Fibroblast of skin of left quadriceps (primary cell): ENCODE measurements at places on chromosomes 2 and 18.

GRCh38 chr2:154697418-154698252 is 860 bp upstream of the KCNJ3 start:
- DNase-seq = no peak

- DNase-seq = peak; percentile 34
Measured at GRCh38 chr2:80073134-80073561, 231.4 kb downstream of the LRRTM1 start.

- DNase-seq = no peak
Measured at GRCh38 chr2:12712881-12713280, 3.9 kb upstream of the TRIB2 start.

DNA sequence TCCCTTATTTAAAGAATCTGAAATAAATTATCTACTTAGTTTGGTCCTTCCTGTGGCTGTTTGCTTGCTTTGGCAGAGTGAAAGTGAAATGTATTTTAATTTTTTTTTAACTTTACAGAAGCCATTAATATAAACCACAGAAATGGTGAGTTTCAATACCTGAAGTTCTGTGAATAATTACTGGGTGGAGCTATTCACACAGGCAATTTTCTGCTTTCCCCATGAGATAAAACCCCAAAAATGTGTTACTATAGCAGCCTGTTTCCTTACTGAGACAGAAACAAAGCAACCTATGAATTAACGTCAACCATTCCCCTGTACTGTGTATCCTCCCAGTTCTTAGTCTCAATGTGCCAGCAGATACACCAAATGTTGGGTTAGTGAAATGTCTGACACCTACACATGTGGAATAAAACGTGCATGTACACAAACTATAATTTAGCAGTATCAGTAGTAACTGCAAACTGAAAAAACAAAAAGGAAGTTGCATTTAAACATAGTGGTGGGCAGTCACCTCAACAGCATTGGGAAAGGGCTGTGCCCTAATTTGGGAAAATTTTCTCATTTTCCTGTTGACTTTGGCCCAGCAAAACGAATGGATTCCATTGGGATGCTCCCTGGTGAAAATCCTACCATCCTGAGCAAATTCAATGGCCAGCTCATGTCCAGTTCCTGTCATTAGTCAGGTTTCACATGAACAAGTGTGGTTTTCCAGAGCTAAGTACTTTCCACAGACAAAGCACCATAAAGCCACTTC is 73.1 kb upstream of the RMDN2 start:
- DNase-seq = no peak

- DNase-seq = no peak
Measured at GRCh38 chr2:168903888-168904287, 2.8 kb downstream of the G6PC2 start.

- DNase-seq = no peak
Measured at GRCh38 chr2:56348392-56349210, 164.8 kb downstream of the CCDC85A start.

GRCh38 chr2:161077367-161078210 is 82.6 kb upstream of the TANK start:
- no peak for DNase-seq

GRCh38 chr2:24342110-24342910 is 18.0 kb downstream of the ITSN2 start:
- no peak for DNase-seq

DNA sequence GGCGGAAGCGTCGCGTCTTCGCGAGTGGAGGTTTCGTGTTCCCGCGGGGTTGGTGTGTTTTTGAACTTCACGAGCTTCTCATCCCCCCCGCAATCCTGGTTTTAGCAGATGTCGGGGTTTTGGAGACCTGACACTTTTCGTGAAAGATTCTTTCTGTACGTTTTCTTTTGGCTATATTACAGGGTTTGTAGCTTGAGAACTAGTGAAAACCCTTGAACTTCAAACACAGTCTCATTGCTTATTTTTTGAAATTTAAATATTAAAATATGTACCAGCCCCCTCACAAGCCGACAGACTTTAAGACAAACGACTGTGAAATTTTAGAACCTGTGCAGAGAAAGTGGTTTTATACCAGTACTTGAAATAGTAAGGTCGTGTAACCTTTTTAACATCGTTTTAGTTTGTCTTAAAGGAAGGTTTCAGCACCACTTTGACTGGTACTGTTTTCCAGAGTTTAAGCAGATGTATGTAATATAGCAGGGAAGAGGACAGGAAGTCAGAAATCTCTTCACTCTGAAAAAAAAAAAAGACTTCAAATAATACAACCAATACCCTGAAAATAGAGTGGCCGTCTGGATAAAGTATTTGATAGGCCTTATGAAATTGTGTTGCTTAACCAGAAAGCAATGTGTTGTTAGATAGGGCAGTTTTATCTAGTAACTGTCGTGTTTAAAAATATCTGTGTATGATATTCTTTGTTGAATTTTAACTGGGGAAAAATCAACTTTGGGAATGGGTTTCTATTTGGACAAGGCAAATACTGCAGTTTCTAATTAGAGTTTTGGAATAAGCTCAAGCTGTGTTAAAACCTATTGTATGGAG is 1.4 kb downstream of the SPATS2L start:
- DNase-seq = peak; percentile 40

- no peak for DNase-seq
Measured at GRCh38 chr18:13235421-13235831, 16.9 kb downstream of the LDLRAD4 start.

- DNase-seq = no peak
Measured at GRCh38 chr18:67074309-67074708, 442.2 kb downstream of the DSEL start.

DNA sequence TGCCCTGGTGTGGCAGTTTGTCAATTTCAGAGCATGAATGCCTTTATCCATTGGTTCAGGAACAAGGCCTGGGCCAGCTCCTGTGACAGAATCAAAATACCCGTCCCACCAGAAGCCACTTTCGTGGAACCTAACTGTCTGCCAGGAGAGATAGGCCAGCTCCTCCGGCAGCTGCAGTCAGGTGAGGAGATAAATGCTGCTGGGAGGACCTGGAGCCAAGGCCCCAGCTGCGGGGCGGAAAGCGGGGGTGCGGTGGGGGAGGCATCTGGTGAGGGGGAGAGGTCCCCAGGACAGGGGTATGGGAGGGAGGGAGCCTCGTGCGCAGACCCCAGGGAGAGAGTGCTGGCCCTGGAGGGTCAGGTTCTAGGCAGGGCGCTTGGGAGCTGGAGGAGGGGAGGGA is 4.4 kb upstream of the ASB1 start:
- no peak for DNase-seq

- no peak for DNase-seq
Measured at GRCh38 chr2:29014811-29015421, 33.8 kb downstream of the TOGARAM2 start.

GRCh38 chr2:138102664-138103063 is 138.4 kb downstream of the HNMT start:
- no peak for DNase-seq

- DNase-seq = no peak
Measured at GRCh38 chr2:183579686-183580085, 455.4 kb downstream of the NUP35 start.

- no peak for DNase-seq
Measured at GRCh38 chr18:58183226-58183625, 139.2 kb downstream of the NEDD4L start.

GRCh38 chr18:64474255-64474654 is 325.4 kb upstream of the LINC00305 start:
- DNase-seq = no peak

- no peak for DNase-seq
Measured at GRCh38 chr2:97355887-97356286, 233.8 kb downstream of the ANKRD36B start.

- DNase-seq = no peak
Measured at GRCh38 chr2:50956886-50957285, 75.0 kb downstream of the NRXN1 start.

DNA sequence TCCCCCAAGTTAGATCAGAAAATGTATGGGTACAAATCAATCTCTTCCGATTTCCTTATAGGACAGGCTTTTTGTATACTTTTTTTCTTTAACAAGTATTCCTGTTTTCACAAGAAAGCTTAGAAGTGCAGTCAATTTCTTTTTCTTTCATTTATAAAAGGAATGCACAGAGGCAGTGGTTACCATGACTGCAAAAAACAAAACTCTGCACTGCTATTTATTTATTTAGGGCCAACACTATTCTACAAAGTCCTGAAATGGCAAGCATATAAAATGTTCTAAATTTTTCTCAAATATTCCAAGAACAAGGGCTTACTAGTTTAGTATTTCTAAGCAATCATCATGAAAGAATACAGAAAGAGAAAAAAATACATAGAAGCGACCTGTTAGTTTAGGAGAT is 22.2 kb downstream of the ATAD2B start:
- no peak for DNase-seq

GRCh38 chr2:24730481-24730880 is 62.7 kb downstream of the PTRHD1 start:
- DNase-seq = no peak

GRCh38 chr2:134260713-134261112 is 6.8 kb downstream of the MGAT5 start:
- DNase-seq = peak; percentile 63

- no peak for DNase-seq
Measured at GRCh38 chr2:55883829-55884228, 39.8 kb downstream of the EFEMP1 start.

GRCh38 chr18:3848316-3848715 is 398.3 kb downstream of the TGIF1 start:
- no peak for DNase-seq

GRCh38 chr2:127783101-127783500 is 27.9 kb downstream of the WDR33 start:
- DNase-seq = no peak

- DNase-seq = no peak
Measured at GRCh38 chr2:108074150-108074549, 87.8 kb downstream of the SLC5A7 start.
